Cerebellum (tissue), 4 donors: ENCODE measurements at places on chromosomes 13 and 19.

DNA sequence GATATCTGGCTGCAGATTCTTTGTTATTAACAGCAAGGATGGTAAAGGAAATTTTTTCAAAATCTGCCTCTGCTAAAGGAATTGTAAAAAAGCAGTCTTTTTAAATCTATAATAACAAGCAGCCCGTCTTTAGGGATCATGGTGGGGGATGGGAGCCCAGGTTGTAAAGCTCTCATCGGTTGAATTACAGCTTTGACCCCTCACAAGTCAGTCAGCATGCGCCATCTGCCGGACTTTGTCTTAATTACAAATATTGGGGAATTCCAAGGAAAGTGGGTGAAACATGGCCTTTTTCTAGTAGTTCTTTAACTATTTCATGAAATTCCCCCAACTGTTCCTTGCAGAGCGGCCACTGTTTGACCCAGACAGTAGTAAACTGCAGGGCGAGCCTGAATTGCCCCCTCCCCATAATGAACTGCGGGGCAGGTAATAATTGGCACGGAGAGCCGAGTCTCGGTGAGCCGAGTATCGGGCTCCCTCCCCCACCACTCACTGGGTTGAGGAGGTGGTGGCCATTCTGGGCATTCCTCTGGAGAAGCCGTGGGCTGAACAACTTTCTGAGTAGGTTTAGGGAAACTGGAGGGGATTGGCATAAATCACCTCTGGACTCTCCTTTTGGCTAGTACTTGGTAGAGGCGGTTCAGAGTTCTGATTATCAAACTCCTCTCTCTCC, 11.6 kb downstream of the ZNF578 start:
- no peak for DNase-seq

GRCh38 chr13:45565331-45565730, 50.2 kb downstream of the ERICH6B start:
- no peak for DNase-seq

- no peak for DNase-seq
Measured at GRCh38 chr19:39236527-39236926, 8.3 kb downstream of the IFNL3 start.

DNA sequence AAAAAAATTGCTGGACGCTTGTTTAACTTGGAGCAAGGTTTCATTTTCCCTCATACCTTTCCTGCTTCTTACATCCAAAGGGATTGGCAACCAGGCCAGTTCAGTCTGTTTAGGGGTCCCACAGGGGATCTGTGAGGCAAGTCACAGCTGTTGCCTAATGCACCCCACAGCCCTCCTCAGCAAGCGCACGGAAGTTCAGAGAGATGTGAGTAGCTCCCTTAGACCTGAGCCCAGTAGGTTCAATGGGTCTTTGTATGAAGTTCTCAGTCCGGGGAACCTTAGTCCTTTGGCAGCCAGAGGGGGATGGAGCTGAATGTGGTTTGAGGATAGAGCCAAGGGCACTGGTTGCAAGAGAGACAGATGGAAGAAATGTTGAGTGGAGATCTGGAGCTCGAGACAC, 13.0 kb downstream of the SAMD4B start:
- no peak for DNase-seq

- DNase-seq, result no peak
Measured at GRCh38 chr19:5030822-5031221, 61.9 kb downstream of the KDM4B start.

DNA sequence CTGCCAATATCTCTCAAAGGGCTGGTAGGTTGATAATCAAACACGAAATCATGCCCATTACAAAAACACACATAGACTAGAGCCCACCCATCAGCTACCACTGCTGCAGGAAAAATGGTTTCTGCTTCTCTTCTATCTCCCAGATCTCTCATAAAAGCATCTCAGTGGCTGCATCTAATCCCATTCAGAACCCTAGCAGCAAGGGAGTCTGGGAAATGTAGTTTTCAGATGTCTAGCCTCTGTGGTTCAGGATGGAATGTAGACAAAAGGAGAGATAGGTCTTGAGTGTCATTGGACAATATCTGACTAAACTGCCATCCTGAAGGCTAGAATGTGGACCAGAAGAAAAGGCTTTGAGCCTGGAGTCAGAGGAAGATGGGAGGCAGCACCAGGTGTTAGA, 32.1 kb downstream of the RDH8 start:
- DNase-seq, result no peak
